ENCODE measurements at places on chromosomes 5 and 9. TPM values are rescaled to one million over a fixed set of nuclear protein-coding genes. Genes with fewer than 3 reads are reported as not detected.

DNA sequence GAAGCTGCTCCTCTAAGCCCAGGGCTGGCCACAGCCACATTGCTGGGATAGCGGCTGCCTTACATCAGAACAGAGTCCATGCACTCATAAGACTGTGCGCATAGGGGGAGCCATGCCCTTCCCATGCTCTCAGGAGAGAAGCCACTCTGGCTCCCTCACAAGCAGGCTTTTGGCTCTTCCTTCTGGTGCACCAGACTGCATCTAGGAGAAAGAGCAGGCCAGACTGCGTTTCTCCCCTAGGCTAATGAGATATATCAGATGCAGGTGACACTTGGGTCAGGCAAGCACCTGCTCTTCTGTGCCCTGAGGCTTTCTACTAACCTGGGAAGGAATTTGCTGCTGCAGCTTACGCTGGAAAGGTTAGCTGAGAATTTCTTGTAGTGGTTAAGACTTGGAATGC lies 43.2 kb upstream of the BRINP1 start:
- DNase-seq, result no peak
- H3K27ac ChIP-seq, result no peak overlapping the region
- no peaks in the 10 kb centered on the region for H3K36me3 ChIP-seq
- no peaks in the 10 kb centered on the region for H3K27me3 ChIP-seq

DNA sequence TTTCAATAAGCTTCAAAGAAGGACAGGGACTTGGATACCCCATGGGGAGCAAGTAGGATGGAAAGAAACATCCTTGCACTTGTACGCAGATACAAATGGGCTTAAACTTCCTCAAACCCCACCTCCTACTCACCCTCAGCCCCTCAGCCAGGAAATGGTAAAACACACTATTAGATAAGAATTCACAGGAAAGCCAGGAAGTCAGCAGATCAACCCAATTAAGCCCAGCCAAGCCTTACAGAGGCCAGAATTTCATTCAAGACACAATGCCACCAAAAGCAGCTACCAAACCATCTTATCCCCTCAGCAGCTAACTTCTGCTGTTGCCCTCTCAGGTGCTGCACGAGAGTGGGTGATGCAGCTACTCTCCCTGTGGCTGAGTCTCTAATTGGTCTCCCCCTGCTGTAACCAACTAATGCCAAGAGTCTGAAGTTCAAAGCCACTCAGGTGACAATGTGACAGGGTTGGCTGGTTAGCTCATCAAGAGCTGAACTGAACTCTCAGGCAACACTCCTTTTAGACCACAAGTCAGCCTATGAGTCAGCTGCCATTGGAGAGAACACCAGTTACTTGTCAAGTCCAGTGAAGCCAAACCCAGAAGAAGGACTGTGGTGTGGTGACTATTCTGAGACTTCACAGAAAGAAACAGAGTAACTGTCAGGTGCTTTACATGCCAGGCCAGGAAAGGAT lies 201.9 kb downstream of the ZNF608 start:
- DNase-seq, result no peak

DNA sequence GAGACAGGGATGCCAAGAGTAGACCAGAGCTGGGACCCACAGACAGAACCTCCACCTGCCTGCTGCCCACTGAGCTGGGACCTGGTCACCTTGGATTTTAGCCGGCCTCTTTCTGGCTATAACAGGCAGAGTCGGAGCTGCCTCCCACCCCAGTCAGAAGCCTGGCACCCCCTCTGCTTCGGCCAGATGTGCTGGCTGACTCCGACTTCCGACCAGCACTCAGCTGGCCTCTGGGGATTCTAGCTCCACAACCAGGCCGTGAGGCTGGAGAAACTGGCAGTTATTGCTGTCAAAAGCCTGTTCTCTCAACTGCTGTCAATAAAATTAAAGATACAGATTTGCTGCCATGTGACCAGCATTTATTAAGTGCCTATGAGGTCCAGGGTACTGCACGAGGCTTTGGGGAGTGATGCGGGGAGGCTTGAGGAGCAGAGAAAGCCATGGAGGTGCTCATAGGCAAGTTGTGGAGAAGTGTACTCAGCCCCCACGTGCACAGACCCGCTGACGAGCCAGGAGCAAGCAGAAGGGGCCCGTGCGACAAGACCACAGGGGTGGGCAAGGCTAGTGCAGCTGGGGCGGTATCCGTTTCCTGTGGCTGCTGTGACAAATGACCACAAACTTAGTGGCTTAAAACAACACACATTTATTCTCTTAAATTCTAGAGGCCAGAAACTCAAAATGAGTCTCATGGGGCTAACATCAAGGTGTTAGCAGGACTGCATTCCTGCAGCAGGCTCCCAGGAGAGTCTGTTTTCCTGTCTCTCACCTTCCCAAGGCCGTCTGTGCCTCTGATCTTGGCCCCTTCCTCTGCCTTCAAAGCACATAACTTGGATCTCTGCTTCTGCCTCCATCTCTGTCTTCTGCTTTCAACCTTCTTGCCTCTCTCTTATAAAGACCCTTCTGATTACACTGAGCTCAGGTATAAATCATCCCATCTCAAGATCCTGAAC lies 13.1 kb downstream of the GFI1B start:
- H3K27ac ChIP-seq, result no peak overlapping the region
- peaks cover 46% of the 10 kb centered on the region for H3K27me3 ChIP-seq
- peak; percentile 18 for DNase-seq
- H3K36me3 ChIP-seq, result no peaks in the 10 kb centered on the region
- no peaks in the 10 kb centered on the region for H3K4me1 ChIP-seq

SH3GL2 gene
- total RNA-seq, result 1.3 TPM

USP20 gene
- 27.0 TPM for total RNA-seq
